ENCODE measurements at places on chromosomes 3 and 15. TPM values are rescaled to one million over a fixed set of nuclear protein-coding genes. Genes with fewer than 3 reads are reported as not detected.
A peak's percentile ranks its signal among the peaks of the same experiment; 100 is the strongest.

KLHL6 gene
- total RNA-seq = 1.7 TPM

GPR149 gene
- not detected for total RNA-seq

DNA sequence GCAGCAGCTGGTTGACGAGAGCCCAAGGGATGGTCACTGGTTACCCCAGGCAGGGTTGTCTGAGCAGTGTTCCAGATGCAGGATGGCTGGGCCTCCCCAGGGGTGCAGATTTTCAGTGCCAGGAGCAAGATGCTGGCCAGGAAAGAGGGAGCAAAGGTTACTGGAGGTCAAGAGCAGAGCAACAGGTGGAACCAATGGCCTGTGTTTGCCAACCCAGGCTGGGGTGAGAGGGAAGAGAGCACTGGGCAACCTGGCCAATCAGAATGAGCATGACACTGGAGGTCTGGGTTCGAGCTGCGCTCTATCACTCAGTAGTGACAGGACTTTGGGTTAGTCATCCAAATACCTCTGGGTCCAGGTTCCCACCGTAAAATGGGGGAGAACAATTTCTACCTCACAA is 90.6 kb upstream of the TLE3 start:
- DNase-seq = no peak

DNA sequence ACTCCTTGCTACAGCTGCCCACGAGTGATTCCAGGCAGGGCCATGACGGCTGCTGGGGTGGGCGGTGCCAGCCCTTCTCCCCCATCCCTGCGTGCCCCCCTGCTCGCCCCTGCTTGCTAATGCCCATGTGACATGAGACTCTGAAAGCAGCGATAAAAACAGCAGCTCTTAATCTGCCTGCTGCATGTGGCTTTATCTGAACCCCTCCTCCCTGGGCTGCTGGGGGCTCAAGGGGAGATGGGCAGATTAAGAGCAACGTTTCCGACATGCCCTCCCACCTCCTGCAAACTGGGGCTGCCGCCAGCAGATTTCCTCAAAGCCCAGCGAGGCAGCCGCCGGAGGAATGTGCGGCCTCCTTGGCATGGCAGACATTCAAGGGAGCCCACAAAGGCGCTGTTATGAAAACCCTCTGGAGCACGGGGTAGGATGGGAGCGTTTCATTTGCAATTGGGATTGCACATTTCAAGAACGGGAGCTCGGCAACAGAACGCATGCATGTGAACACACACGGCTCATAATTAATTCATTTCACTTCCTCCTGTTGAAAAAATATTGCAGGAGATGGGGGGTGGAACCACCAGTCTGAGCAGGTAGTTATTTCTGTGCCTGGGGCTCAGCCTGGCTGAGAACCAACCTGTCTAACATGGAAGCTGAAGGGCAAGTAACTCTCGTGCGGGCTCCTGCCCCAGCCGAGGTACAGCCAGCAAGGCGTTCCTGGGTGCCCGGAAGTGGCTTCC is 504.2 kb upstream of the PROK2 start:
- DNase-seq = peak; percentile 71

GRCh38 chr15:85097725-85098124 is 116.1 kb downstream of the PDE8A start:
- DNase-seq = no peak

DNA sequence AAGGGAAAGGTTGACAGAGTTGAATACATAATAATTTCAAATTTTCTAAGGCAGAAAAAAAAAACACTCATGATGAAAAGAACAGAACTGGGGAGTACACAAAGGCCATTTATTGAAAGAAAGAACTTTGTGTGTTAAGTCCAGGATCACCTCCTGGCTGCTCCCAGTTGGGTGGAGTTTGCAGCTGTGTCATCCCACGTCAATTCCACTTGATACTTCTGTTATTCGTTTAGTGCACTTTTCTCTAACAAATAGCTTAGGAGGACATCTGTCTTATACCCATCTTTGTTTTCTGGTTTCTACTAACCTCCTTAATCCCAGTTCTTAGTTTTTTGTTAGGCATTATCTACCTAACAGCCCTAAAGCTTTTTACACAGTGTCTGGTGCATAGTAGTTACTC is 44.7 kb downstream of the SGO1 start:
- no peak for DNase-seq

All from right cardiac atrium (tissue), 5 donors.